ENCODE measurements at places on chromosomes 3 and 15.

GRCh38 chr15:44295750-44296431 lies 7.4 kb downstream of the GOLM2 start:
- DNase-seq = no peak

- DNase-seq = no peak
Observed at GRCh38 chr3:66139415-66139814, 81.4 kb upstream of the SLC25A26 start.

- DNase-seq = peak; percentile 18
Observed at GRCh38 chr15:88465633-88466224, 1.5 kb downstream of the MRPL46 start.

GRCh38 chr15:43524254-43524845 lies 6.9 kb downstream of the MAP1A start:
- DNase-seq = no peak

GRCh38 chr3:79204351-79204750 lies 563.4 kb downstream of the ROBO1 start:
- peak; percentile 1 for DNase-seq

DNA sequence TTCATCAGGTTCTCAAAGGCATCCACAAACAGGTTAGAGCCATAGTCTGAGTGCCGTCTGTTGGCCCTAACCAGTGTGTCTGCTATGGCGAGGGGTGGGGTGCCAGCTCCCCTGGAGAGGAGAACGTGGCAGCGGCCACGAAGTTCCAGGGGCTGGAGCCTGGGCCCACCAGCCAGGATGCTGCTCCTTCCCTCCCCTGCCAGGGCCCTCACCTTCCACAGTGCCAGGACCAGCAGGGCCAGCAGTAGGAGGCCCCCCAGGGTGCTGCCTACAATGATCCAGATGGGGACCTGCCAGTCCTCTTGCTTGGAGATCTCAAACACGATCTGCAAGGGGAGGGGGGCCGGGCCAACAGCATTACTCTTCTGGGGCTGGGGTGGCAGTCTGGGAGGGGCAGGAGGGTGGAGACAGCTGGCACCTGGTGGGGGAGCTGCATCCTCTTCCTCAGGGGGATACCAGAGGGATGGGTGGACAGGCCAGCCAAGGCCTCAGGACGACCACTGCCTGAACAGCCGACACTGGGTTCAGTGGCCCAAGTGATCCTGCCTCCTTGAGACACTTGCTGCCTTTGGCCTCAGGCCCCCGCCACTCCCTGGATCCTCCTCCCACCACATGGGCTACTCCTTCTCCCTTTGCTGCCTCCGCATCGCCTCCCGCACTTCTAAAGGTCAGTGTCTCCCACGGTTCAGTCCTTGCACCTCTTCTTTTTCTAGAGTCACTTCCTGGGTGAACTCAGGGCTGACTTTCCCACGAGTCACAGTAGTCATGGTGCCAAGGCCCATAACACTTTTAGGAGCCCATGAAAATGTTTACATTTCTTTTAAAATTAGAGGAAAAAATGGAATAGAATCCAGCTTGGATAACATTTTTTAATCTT lies 26.3 kb downstream of the FEM1B start:
- no peak for DNase-seq

- no peak for DNase-seq
Observed at GRCh38 chr3:36964817-36965216, 20.0 kb upstream of the TRANK1 start.

DNA sequence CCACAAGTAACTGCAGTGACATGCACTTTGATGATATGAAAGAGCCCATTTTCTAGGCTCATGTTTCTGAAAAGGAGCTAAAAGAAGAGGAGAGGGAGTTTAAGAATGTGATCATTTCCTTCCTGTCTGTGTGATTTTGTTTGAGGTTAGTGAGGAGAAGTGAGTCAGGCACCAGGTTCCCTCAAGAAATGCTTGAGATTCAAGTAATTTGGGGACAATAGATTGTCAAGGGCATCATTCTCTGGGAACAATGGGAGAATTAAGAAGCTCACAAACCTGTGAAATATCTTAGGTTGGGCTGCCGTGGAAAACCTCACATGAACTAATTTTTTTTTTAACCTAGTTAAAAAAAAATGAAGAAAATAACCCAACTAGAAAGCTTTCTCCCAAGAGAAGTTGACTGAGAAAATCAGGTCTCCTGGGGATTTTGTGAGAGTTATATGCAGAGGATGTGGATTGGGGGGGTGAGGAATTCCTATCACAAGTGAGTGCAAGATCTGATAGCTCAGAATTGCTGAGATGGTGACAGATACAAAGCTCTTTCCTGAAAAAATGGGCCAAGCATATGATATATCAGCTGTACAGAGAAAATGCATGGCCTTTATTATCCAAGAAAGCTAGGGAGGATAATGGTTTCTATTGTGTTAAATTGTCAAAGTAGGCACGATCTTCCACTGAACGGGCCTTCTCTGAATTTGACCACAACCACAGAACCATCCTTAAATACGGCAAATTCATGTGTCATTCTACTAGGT lies 203.3 kb downstream of the FEZF2 start:
- peak; percentile 60 for DNase-seq

- peak; percentile 52 for DNase-seq
Observed at GRCh38 chr3:36697229-36698001, 66.9 kb downstream of the DCLK3 start.

DNA sequence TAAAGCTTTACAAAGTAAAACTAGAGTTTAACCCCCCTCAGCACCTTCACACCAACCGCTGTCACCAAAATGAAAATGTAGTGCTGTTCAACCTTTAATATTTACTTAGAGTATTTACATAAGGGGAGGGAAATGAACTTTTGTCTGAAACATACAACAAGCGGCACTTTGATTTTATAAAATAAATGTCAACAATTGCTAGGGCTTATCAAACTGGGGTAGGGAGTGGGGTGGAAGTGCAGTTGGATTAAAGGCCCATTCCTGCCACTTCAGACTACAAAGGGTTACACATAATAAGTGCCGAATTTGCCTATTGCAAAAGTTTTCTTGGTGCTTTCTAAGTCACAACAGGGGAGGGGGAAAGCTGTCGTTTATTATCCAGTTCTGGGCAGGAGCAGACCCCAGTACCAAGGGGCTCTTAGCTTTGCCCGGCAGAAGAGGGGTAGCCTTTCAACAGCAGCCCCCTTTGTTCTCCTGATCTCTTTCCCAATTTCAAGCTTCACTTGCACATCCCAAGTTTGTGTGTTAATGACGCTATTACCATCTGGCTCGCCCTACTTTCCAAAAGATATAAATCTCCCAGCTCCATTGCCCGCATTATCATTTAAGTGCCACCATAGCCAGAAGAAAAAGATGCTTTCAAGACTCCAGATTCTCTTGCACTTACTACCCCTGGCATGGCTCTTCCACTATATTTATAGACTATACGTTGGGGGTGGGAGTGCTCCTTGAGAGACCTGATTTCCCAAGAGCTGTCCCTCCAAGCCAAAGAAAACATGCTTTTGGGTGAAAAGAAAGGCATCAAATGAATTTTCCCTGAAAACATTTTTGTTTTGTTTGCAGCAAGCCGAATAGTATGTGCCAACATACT lies 17.0 kb downstream of the SOX2 start:
- DNase-seq = peak; percentile 53

DNA sequence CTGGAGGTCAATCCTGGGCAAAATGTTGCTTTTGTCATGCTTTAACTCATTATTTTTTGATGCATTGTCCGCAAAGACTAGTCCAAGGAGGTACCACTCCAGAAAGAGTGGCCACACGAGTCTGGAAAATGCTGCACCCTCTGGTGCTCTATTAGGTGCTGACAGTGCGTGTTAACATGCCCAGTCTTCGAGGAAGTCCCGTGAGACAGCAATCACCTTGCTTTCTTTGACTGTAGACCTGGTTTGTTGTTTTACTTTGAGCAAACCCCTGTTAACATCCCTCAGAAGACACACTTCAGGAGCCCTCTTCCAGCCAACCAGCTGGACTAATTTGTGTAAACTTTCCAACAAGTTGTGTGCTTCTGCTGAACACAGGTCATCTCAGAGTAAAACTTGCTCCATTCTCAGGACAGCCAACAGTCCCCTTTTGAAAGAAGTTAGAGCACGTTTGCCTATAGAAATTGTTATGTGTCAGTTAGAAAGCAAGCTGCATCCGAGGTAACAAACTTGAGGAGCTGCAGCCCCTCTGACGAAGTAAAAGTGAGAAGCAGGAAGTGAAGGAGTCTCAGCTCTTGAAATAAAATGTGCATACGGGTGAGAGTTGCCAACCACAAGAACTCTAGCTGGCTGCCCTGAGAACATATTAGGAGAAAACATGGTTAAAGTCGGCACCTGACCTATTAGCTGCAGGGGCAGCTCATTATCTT lies 205.0 kb downstream of the LPP start:
- no peak for DNase-seq

GRCh38 chr3:40310705-40311104 lies 1.2 kb downstream of the EIF1B start:
- peak; percentile 55 for DNase-seq

DNA sequence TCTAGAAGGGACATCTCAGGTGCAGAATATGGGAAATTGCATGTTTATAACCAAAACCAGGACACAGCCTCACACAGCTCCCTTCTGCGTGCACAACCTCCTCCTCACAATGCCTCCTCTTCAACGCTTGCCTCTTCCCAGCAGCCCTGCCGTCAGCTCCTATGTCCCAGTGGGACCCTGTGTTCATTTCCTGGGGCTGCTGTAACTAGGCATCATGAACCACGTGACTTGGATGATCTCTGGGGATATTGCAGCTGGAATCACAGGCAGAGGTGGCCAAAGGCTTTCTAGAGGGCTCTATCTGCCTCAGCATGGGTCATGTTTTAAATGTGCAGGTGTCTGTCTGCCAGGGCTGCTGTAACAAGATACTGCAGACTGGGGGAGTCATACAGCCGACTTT lies 375.3 kb downstream of the OCA2 start:
- DNase-seq = no peak

- DNase-seq = peak; percentile 77
Observed at GRCh38 chr3:108406661-108407206, 103.7 kb downstream of the MYH15 start.

DNA sequence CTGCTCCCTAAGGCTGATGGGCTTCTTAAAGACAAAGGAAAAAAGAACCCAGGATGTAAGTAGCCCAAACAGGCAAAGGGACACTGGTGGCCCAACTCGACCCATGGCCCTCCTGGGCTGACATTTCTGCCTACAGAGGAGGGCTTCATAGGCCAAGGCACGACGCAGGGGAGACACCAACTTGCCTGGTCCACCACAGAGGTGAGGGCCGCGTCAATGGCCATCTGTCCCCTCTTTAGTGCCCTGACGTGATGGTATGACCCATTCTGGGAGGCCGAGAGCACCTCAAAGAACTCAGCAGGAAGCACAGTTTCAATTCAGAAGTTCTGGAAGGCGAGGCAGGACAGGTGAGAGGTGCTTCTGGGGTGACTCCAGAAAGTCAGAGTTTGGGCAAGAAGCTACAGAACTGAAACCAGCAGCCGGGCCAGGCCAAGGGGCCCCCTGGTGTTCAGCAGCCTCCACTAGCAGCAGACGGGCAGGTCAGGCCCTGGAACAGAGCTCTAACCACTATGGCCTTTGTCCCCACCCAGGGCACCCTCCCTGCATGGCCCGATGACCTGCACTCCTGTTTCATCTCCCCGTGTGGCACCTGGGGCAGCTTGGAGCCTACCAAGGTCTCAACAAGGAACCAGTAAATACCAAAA lies 45.1 kb downstream of the HMCES start:
- no peak for DNase-seq

- no peak for DNase-seq
Observed at GRCh38 chr3:72567474-72567873, 280.8 kb downstream of the SHQ1 start.

- no peak for DNase-seq
Observed at GRCh38 chr3:69389520-69390248, 3.8 kb upstream of the FRMD4B start.

DNA sequence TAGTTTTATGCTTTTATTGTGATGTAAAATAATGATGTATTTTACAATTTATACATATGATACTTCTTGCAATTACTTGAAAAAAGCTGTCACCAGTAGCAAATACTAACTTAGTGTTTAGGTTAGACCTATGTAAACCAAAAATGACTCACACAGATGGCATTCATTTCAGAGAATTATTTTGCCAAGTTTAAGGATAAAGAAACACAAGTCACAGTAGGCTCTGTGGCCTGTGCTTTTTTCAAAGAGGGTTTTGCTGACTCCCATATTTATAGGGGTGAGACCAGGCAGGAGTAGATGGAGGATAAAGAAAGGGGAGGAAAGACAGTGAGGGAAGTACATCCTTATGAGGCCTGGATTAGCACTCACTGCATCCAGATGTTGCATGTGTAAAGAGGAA lies 356.6 kb upstream of the NPAP1 start:
- no peak for DNase-seq

Measured in fibroblast of skin of scalp (primary cell).